Gastroesophageal sphincter (tissue), 4 donors: ENCODE measurements at places on chromosomes 1 and 21.

DNA sequence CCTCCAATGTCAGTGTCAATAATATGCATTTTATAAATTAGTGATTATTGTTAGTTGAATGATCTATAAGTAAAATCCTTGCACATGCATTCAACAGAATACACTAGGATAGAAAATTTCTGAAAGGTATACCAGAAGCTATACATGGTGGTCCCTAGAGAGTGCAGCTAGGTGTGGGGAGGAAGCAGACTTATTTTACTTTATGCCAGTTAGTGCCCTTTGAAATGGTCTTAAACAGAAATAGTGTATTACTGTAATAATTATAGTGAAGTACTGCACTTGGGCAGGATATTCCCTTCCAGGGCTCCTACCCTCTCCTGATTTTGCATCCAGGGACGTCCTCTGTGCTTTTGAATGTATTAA, 23.2 kb upstream of the WDR26 start:
- ATAC-seq: no peak

- ATAC-seq: no peak
These were observed 5.9 kb upstream of the CDC20 start for GRCh38 chr1:43352881-43353280.

DNA sequence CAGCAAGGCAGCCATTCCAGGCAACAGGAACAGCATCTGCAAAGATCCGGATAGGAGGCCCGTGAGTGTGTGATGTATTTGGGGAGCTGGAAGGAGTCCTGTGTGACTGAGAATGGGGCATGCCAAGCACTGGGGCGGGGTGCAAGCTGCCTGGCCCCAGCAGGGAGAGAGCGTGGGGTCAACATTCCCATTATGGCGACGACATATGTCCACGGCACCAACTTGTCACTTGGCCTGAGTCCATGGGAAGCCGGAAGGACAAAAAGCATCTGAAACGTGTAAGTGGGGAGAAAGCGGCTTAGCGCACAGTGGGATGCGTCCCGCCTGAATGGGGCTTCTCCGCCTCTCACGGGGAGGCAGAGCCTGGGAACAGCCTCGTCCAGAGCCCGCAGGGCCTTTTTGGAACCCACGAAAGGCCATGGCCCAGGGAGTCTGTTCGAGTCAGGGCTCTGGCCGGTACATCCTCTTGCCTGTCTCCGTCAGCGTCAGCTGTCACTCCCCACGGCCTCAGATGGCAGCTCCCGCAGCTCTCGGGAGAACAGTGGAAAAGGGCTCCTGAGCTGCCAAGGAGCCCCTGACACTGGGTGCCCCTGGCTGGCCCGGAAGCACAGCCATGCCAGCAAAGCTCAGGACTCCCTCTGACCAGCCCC, 12.4 kb downstream of the EPHB2 start:
- no peak for ATAC-seq

GRCh38 chr1:27623327-27624212, 11.4 kb downstream of the FGR start:
- ATAC-seq: no peak

GRCh38 chr21:21001591-21002100, 3.4 kb downstream of the NCAM2 start:
- no peak for ATAC-seq

- ATAC-seq: no peak
These were observed 21.5 kb upstream of the MTARC2 start for GRCh38 chr1:220726634-220727033.

- no peak for ATAC-seq
These were observed 76.1 kb downstream of the OLFM3 start for GRCh38 chr1:101920577-101920976.

DNA sequence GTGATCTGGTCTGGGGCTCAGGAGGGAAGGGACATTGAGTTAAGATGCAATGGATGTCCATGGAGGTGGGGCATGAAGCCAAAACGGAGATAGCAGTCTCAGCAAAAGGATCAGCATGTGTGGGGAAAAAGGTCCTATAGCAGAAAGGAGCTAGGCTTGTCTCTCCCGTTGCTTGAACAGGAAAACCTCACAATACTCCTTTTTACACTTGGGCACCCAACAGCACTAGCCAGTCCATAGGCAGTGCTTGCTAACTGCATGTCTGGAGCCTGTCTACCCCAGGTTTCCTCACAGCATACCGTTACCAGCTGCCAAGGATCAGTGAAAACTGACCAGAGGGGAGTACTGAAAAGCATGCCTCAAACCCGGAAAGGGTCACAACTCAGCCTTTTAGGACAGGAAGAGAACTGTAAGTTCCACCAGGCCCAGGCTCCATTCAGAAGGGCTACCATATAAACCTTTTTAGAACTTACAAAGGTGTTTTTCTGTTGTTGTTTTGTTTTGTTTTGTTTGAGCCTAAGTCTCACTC, 78.6 kb downstream of the JAK1 start:
- ATAC-seq: no peak

GRCh38 chr1:38456531-38456876, 403.1 kb downstream of the RRAGC start:
- ATAC-seq: no peak

DNA sequence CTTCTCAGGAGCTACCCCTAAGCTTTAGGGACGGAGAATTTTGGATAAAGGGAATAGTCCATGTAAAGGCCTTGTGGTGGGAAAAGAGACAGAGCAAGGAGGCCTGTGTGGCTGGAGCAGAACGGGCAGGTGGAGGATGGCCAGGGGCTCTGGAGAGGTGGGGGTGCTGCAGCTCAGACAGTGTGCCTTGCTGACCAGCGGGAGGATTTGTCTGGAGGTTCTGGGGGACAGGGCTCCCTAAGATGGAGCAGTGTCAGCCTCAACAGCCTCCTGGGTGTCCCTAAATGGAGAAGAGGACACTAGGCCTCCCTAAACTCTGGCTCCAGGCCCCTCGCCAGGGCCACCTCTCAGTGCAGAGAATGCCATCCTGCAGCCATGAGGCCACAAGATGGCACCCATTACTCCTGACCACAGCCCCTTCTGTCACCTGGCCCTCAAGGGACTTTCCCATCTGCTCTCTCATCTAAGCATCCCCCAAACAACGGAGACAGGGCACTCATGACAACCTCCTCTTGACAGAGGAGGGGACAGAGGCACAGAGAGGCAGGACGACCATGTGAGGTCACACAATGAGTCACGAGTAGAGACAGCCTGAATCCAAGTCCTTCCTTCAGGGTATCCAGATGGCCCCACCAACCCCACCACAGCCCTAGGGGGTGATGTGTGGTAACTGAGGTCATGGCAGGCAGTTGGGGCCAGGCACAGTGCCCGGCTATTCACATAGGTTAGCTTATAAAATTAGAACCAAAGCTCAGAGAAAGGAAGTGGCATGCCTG, 94.7 kb downstream of the DMRTB1 start:
- no peak for ATAC-seq

GRCh38 chr1:51833700-51834099, 44.8 kb downstream of the NRDC start:
- no peak for ATAC-seq

- no peak for ATAC-seq
These were observed 158.8 kb downstream of the KIF26B start for GRCh38 chr1:245313576-245313975.

GRCh38 chr1:212271823-212272485, 13.3 kb upstream of the PPP2R5A start:
- no peak for ATAC-seq

GRCh38 chr1:22545141-22545540, 18.1 kb upstream of the EPHA8 start:
- no peak for ATAC-seq
